ENCODE measurements at places on chromosomes 2 and 18.
A peak's percentile ranks its signal among the peaks of the same experiment; 100 is the strongest.

DNA sequence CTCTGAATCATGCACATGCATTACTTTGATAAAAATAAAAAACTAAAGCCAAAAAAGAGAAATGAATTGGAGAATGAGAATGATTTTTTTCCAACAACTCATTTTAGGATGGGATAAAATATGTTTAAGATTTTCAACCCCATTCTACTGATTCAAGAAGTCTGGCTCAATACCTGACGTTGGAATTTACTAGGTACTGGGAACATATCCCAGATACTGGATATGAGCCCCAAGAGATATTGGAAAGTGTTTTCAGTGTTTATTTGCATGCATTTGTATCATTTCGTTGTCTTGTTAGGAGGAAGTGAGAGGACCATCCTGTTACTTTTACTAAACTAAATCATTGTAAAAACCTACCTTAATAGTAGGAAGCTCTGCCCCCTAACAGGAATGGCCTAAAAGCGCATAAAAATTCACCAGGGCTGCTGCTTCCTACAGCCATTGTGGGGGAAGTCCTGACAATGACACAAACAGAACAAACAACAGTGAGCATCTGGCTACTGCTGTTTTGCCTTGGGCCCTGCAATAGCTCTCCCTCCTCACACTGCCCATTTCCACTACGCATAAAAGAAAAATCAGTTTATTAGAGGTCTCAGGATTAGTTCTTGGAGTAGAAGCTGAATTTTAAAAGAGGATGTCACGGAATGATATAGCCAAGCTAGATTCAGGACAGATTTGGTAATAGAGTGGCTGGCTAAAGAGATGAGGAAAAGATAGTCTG, 35.2 kb downstream of the ANKAR start:
- no peak for DNase-seq

DNA sequence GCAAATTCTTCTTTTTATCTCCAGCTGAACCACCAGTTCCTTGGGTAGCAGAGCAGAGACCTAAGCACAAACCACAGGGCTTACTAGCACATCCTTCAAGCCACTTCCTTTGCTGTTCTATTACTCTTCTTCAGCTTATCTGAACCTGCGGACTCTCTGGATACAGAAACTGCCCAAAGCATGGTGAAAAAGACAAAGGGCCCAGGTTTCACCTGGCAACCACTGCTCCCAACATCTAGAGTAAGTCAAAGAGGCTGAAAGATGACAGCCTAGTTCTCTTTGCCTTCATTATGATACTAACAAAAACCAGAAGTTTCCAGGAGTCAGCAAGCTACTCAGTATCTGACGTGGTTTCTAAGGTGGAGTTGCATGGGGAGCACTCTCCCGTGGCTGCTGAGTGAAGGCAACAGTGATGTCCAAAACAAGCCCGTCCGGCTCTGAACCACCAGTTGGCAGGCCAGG, 43.4 kb downstream of the KANSL3 start:
- no peak for DNase-seq

DNA sequence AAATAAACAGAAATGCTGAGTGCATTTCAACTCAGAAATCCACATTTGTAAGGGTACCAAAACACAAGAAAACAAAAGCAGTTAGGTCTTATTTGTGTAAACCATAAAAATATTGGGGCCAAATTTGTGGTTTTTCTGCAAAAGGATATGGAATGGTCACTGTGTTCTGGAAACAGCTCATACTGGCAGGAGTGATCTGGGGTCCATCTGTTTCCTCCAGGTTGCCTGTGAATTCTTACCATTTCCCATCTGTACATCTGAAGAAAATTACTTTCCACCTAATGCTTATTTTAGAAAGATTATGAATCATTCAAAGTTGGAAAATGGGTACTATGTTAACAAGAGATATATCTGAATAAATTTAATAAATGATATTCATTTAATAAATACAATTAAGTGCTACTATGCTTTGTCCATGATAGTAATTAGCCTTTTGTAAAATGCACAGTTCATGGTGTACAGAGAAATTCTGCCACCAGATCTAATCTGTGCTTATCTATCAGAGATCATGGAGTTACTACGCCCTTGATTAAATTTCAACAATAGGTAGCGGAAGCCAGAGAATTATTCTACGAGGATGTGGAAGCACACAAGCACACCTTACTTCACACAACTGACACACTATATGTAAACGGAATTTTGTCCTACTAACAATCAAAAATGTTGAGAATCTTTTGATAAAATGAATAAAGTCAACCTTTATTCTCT, 10.9 kb downstream of the ALS2 start:
- DNase-seq: no peak

DNA sequence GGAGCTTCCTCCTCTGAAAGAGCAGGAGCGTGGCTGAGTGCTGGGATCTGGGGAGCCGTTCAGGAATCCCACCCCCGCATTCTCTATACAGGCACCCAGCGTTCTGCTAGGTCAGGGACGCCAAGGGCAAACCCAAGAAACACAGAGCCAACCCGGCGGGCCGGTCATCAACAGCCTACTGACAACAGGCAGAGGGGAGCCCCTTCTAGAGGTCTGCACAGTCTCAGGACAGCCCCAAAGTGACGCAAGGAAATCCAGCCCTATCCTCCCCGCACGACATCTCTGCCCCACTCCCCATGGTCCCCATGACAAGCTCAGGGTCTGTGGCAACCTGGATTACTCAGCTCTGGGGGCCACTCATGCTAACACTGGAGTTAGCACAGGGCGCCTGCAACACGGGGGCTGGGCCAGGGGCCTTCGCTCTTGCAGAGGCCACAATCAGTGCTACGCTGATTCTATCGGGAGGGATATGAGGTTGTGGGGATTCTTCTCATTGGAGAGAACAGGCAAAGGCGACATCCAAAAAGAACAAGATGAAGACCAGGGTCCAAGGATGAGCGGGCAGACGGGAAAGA, 81.6 kb downstream of the PXDN start:
- no peak for DNase-seq

DNA sequence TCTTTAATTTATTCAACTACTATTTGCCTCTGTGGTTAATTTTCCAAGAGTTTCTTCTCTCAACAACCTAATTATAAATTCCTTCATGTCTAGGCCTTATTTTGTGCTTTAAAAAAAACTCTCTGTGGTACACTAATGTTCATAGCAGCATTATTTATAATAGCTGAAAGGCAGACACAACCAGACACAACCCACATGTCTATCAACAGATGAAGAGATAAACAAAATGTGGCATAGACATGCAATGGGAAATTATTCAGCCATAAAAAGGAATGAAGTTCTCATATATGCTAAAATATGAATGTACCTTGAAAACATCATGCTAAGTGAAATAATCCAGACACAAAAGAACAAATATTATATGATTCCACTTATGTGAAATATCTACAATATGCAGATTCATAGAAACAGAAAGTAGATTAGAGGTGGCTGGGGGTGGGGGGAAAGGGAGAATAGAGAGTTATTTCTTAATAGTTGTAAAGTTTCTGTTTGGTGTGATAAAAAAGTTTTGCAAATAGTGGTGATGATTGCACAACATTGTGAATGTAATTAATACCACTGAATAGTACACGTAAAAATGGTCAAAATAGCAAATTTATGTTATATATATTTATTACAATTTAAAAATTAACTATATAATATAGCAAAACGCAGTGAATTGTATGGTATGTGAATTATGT, 28.1 kb upstream of the RASGRP3 start:
- DNase-seq: no peak

DNA sequence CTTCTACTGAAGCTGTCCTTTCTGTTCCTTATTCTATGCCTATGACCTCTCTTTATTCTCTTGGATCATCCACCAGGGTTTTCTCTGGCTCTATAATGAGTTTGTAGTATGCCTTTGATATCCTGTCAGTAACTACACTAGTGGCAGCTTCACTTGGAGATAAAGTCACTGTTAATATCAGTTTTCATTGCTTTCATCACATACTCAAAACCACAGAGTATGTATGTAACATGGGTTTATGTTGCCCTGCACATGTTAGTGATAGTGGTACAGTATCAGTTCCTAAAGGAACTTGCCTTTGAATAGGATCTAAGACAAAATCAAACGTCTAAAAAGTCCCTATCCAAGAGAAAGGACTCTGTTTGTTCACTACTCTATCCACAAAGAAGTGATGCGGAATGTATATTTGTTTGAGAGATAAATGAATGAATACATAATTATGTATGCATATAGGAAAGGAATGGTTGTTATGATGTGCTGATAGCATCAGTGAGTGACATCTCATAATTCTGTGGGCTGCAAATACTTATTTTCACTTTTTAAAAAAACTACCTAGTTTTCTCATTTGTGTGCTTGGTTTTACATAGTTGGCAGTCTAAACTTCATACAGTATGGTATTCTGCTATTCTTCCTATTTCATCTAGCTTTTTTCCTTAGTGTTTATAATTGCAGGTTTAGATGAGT, 45.1 kb downstream of the TET3 start:
- DNase-seq: no peak

DNA sequence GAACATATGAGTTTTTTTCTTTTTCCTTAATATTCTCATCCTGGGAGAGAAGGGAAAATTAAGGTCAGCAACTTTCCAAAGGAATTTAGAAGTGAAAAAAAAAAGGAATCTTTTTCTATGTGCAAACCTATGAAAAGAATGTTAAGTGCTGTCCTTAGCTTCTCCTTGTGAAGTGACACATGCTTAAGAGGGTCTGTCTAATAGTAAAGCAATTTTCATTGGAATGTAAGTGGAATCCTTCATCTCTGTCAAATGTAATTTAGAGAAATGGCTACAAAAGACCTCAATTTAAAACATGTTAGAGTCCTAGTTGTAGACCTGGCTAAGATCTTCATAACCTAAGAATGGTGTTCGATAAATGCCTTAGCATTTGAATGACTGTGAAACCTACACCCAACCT, 117.4 kb upstream of the EPB41L3 start:
- no peak for DNase-seq

GRCh38 chr2:172425336-172425735, 2.0 kb upstream of the ITGA6 start:
- DNase-seq: no peak

- DNase-seq: no peak
Measured at GRCh38 chr2:170971071-170971470, 42.0 kb downstream of the GORASP2 start.

DNA sequence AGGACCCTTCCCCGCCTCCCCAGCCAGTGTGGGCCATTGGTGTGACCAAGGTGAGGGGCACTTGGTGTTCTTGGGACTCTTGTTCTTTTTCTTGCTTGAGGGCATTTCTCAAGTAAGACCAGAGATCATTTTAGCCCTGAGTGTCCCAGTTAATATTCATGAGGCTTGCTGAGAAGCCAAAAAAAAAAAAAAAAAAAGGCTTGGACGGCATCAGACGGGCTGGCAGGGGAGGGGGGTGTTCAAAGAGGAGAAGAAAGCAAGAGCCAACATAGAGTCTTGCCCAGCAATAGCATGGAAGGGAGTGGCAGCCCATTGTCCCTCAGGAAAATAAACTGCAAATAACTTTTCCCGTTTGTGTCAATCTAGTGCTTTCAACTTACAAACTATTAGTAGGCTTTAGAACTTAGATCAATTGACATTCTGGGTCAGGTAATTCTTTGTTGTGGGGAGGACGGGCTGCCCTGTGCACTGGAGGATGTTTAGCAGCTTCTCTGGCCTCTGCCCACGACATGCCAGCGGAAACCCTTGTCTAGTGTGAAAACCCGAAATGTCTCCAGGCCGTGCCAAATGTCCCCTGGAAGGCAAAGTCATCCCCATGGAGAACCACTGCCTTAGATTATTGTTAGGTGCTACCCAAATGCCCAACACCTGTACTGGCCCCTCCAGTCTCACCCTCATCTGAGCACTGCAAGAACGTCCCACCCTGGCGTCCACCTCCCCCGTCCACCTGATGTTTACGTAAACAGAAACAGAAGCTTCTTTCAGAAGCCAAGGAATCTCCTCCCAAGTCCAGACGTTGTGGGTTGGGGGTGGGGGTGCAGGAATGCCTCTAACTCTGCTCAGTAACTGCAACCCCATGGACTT, 163.4 kb downstream of the BCL2 start:
- no peak for DNase-seq

- DNase-seq: no peak
Measured at GRCh38 chr18:34330308-34330707, 105.6 kb upstream of the NOL4 start.

DNA sequence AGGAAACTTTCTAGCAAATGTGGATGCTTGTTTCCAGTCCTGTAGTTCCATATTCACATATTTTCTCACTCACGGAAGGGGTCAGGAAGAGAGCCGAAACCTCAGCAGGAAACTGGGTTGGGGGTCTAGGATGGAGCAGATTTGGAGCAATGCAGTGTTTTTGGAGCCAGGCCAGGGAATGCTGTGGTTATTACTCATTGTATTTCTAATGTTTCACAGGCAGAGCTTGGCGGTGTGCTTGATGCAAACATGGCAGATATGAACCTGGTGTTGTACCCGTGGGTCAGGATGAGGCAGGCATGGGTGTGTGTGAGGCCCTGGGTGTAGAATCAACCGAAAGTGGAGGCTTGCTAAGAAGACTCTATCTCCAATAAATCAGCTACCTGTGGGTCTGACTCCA, 34.6 kb upstream of the ACKR3 start:
- DNase-seq: no peak

DNA sequence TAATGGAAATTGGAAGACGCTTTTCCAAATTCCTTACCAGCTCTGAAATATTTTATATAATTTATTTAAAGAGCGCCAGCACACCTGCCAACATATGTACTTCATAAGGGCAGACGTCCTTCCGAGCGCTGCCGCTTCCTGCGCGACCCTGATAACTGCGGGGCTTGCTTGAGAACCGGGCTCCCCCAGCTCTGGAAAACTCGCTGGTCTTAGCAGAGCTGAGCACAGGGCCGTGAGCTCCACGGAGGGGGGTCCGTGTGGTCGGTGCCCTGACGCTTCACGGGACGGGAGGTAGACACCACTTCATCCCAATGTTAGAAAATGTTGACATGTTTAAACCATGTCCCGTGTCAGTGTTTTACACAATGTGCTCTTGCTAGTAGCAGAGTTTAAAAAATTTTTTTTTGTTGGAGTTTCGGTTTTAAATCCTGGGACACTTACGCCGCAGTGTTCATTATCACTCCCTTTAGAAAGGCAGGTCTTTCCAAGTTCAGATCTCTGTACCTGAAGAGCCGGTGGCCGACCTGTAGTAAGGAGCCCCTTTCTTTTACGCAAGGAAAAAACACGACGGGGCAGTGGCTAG, 1.6 kb downstream of the NFATC1 start:
- DNase-seq: no peak

DNA sequence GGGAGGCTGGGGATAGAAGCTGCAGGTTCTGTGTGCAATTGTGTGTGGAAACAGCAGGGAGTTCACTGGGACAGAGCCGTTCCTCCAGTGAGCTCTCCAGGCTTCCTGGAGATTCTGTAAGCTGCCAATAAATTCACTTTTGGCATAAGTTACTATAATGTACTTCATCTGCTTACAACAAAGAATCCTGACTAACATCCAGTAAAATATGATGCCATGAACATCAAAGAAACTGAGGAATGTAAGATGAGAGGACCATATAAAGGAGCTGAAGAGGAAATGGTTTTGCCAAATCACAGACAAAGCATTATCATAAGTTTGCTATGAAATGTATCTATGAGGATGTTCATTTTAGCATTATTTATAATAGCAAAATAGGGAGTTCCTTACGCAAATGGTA, 175.3 kb downstream of the KCNE4 start:
- DNase-seq: peak; percentile 27

GRCh38 chr2:233448575-233448974, 94.3 kb downstream of the DGKD start:
- no peak for DNase-seq

GRCh38 chr2:178473373-178473772, 5.0 kb downstream of the FKBP7 start:
- no peak for DNase-seq

GRCh38 chr2:54634564-54635511, 88.6 kb upstream of the EML6 start:
- DNase-seq: no peak

Data from LoVo (cell line).